ENCODE measurements at places on chromosomes 2 and 18.

- no peak for DNase-seq
Observed at GRCh38 chr2:181573140-181573736, 83.7 kb downstream of the CERKL start.

DNA sequence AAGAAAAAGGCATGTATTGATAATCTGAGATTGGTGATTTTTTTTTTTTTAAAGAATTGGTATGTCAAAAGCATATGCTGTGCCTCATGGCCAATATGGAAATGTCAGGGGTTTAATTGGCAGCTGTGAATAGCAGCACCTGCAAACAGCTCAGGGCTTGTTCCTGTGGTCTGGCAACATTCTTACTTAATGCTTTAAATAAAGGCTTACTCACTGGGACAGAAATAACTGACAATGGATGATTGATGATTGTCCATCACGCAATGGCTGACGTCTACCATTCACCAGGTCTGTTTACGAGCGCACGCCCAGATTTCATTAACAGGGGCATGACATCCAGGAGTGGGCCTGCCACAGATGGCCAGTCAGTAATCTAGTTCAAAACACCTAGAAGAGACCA lies 66.7 kb downstream of the ETAA1 start:
- no peak for DNase-seq

- DNase-seq, result no peak
Observed at GRCh38 chr2:18050001-18050400, 171.5 kb downstream of the KCNS3 start.

DNA sequence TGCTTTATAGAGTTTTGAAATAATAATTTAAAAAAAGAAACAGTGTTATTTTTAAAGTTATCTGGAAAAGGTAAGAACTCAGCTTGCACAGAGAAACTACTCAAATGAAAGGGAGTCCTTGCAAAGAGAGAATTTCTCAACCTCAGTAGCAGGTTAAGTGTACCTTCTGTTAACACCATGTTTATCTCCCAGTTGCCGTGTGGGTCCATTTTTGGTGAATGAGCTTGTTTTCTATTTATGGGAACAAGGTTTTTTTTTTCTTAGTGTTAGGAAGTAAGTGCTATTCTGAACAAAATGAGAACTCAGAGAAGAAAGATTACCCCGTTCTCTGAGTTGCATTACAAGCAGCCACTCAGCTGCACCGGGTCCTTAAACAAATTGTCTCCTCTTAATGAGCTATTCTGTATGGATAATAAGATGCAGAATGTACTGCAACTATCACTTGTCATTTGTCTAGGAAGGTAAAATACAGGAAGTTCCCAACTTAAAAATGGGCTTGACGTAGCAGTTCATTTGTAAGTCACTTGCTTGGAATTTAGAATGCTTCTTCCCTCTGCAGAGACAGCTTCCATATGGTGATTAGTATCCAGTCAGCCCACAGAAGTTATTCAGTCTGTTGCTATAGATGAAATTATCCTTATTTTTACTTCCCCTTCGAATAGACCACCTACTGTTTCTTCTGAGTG lies 74.9 kb downstream of the LTBP1 start:
- no peak for DNase-seq

- no peak for DNase-seq
Observed at GRCh38 chr2:133109772-133110171, 439.8 kb upstream of the LYPD1 start.

DNA sequence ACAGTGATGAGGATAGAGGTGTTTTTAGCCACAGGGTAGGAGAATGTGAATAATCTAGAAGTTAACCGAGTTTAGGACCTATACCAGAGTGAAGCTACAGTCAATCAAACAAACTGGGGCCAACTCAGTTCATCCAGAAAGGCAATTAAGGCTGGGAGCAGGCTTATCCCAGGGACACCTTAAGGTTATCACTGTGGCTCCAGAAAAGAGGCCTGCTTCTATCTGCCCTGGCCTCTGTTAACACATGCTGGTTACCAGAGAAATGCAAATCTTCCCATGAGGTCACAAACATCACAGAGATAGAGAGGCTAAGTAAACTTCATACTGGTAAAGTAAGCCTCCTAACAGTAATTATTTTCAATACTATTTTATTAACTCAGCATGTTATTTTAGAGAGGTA lies 93.2 kb upstream of the GRB14 start:
- no peak for DNase-seq

DNA sequence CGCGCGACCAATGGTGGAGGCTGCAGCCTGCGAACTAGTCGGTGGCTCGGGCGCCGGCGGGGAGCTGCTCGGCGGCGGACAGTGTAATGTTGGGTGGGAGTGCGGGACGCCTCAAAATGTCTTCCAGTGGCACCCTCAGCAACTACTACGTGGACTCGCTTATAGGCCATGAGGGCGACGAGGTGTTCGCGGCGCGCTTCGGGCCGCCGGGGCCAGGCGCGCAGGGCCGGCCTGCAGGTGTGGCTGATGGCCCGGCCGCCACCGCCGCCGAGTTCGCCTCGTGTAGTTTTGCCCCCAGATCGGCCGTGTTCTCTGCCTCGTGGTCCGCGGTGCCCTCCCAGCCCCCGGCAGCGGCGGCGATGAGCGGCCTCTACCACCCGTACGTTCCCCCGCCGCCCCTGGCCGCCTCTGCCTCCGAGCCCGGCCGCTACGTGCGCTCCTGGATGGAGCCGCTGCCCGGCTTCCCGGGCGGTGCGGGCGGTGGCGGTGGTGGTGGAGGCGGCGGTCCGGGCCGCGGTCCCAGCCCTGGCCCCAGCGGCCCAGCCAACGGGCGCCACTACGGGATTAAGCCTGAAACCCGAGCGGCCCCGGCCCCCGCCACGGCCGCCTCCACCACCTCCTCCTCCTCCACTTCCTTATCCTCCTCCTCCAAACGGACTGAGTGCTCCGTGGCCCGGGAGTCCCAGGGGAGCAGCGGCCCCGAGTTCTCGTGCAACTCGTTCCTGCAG lies at the start of gene HOXD9:
HOXD9 (plus strand) TSS at position 37 of the 728 bp plus-strand sequence; CDS start at position 87, 50 bp downstream.
- DNase-seq, result no peak

DNA sequence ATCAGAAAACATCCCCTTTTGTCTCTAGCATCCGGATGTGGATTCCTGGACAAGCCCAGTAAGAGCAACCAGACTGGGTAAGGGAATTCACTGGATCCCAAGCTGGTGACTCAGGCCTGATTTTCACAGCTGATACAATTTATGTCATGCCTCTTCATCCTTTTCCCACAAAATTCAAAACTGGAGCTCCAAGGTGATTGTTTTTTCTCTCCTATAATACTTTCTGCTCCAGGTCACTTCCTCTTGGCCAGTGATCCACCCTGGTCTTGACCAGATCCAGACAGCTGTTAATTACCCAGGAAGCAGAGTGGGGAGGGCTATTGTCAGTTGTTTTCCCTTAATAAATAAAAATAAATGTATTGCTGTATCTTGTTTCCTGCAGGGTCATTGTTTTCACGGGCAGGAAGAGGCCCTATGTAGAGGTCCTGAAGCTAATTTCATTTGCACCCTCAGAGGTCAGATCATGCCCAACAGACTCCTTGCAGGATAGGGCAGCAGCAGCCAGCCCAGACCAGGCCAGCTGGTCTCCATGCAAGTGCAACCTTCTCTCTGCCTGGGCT lies 57.6 kb downstream of the EVA1A start:
- DNase-seq, result no peak

DNA sequence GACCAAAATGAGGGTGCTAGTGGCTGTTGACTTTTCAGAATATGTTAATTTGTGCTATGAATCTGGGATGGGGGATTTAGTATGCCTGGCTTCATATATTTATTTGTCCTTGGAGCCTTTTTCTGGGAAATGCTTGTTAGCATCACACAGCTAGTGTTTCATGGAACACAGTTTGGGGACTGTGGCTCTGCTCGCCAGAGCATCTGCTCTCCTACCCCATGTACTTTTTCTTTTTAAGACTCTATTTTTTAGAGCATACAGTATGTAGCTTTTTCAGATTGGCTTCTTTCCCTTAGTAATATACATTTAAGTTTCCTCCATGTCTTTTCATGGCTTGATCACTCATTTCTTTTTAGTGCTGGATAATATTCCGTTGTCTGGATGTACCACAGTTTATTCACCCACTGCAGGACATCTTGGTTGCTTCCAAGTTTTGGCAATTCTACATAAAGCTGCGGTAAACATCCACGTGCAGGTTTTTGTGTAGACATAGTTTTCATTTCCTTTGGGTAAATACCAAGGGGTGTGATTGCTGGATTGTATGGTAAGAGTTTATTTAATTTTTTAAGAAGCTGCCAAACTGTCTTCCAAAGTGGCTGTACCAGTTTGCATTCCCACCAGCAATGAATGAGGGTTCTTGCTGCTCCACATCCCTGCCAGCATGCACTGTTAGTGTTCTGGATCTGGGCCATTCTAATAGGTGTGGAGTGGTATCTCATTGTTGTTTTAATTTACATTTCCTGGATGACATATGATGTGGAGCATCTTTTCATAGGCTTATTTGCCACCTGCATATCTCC lies 44.1 kb downstream of the EFR3B start:
- no peak for DNase-seq

DNA sequence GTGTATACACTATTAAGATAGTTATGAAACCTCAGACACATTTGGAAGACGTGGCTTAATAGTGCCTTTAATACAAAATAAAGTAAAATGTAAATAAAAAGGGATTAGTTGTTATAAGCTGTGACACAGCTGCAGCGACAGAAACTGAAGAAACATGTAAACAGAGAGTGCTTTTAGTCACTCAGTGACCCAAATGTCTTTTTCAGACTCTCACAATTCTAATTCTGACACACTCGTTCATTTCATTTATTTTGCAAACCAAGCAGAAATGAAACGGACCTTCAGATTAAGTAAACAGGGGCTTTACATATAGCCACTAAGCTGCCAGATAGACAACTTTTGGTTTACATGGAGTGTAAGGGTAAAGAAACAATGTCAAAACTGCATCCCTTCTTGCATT lies 181.0 kb upstream of the ETAA1 start:
- no peak for DNase-seq

GRCh38 chr2:46331109-46331766 lies 34.0 kb downstream of the EPAS1 start:
- DNase-seq, result no peak

DNA sequence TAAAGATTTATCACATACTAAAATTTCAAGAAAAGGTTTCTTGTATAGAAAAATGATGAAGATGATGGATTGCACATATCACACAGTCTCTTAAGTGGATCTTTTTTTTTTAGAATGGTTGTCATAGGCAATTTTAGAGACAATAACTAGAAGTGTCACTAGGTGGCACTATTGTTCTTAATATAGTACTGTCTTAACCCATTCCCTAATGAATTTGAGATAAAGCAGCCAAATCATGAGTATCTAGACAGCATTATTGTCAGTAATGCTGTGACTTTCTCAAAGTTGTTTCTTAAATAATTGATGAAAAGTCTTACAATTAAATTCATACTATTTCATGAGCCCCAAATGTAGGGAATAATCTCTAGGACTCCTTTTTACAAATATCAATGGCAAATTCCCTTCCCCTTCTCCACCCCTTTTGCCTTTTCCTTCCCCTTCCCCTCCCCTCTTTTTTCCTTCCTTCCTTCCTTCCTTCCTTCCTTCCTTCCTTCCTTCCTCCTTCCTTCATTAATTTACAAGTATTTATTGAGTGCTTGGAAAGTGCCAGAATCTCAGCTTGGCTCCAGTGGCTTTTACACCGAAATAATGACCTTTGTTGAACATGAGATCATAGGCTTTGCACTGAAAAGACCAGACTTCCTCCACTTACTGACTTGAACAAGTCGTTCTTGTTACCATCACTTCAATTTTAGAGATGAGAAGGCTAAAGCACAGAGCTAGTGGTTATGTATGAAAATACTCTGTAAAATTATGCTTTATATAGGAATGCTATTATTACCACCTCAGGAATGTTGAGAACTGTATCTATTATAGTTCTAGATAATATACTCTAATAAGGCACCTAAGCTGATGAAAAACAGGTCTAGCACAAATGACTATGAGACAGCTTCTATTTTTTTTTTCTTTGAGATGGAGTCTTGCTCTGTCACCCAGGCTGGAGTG lies 19.8 kb downstream of the MYL12B start:
- no peak for DNase-seq

DNA sequence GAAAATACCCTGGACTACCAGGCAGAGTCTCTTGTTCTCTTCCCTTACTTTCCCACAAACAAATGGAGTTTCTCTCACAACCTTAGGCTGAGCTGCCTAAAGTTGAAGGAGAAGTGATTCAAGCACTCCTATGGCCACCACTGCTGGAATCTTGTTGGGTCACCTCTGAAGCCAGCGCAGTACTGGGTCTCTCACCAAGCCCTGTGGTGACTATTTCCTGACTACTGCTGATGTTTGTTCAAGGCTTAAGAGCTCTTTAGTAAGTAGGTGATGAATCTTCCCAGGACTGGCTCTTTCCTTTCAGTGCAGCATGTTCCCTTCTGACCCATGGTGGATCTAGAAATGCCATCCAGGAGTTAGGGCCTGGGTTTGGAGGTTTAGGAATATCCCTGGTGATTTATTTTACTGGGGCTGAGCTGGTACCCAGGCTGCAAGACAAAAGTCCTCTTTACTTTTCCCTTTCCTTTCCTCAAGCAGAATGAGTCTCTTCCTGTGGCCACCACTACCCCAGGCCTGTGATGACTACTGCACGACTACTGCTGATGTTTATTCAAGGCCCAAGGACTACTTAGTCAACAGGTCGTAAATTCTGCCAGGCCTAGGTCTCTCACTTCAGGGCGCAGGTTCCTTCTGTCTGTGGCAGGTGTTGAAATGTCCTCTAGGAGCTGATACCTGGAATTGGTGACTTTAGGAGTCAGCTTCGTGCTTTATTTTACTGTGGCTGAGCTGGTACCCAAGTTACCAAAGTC lies 121.8 kb downstream of the SLC4A10 start:
- DNase-seq, result no peak

DNA sequence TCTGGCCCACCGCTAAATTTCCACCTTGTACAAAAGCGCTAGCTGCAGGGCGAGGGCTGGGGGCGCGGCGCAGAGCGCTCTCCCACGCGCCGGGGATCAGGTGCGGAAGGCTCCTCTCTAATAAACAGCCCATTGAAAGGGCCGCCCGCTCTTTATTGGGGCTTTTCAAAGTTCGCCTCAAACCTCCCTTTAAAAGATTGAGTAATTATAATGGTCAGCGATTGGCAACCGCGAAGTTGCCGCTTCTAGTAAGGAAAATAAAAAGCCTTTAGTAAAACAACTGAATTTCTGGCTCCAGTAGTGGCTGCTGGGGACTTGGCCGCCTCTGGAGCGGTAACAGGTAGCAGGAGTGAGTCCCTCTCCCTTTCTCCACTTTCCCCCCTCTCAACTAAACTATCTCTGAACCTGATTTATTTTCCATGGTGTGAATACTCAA lies 755 bp downstream of the NEUROD1 start:
- no peak for DNase-seq

DNA sequence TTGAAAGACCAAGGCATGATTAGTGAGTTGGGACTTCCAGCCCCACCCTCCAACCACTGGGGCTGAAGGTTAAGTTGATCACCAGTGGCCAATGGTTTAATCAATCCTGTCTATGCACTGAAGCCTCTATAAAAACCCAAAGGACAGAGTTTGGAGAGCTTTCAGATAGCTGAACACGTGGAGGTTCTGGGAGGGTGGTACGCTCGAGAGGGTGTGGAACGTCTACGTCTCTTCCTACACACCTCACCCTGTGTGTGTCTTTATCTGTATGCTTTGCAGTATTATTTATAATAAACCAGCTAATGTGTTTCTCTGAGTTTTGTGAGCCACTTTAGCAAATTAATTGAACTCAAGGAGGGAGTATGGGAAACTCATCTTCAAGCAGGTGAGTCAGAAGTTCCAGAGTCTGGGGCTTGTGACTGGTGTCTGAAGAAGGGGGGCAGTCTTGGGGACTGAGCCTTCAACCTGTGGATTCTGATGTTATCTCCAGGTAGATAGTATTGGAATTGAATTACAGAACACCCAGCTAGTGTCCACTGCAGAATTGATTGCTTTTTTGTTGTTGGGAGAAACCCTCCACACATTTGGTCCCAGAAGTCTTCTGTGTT lies 20.3 kb downstream of the ACTR3 start:
- DNase-seq, result peak; percentile 51
